Osteoblast (primary cell): ENCODE measurements at places on chromosomes 4 and X. TPM values are rescaled to one million over a fixed set of nuclear protein-coding genes. Genes with fewer than 3 reads are reported as not detected.

- DNase-seq: peak; percentile 81
Observed at GRCh38 chr4:3824521-3825270, 58.5 kb downstream of the ADRA2C start.

DNA sequence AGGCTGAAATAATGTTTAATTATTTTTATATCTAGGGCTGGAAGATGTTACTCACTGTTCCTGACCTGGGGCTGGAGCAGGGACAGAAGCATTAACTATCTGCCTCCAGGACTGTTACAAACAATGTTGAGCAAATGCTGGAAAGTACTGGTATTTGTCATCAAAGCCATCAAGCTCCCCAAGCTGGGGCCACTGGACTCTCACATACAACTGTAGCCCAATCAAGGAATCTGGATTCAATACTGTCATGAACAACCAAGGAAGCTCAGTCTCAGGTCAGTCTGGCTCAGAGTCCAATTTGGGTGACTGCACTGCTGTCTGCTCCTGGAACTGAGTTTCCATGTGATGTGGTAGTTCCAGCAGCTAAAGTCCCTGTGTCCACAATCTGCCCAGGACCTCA is 50.4 kb downstream of the APOO start:
- DNase-seq: peak; percentile 36

DNA sequence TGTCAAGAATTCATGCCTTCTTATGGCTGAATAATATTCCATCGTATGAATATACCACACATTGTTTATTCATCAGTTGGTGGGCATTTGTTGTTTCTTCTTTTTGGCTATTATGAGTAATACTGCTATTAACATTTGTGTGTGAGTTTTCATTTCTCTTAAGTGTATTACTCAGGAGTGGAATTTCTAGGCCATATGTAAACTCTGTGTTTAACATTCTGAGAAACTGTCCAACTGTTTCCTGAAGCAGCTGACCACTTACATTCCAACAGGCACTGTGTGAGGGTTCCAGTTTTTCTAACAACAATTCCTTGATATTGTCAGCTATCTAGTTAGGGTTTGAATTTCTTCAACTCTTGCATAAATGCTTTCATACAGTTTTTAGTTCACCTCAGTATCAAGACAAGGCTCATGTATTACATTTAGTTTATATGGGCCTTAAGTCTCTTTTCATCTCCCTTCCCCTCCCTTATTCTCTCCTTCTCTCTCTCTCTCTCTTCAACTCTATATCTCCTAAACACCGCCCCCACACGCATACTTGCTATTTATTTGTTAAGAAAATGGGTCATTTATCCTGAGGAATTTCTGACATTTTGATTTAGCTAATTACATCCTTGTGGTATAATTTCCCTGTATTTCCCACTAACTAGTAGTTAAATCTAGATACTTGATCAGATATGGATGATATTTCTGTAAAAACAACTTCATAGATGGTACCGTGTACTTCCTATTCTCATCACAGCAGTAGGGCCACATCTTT is 77.4 kb downstream of the WDR19 start:
- no peak for DNase-seq

GRCh38 chr4:98519268-98519977 is 139.0 kb downstream of the TSPAN5 start:
- no peak for DNase-seq

DNA sequence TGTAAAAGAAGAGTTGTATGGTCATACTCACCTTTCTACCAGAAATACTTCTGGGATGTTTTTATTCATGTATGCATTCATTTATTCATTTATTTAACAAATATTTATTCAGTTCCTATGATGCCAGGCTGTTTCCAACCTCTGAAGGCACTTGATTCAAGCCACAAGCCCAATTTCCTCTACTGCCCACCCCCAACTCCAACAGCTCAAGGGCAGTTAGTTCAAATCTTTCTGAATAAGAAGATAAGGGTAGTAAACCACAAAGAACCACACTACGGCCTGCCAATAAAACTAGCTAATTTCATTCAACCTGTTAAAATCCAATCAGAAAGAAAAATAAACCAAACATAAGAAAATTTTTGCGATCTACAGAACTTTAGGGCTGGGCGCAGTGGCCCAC is 31.2 kb downstream of the LRBA start:
- no peak for DNase-seq

GRCh38 chrX:53048169-53049126 is at the start of gene GPR173:
Gene GPR173 (plus strand): TSS chrX:53048789. CDS start chrX:53076622, 27,833 bp downstream.
- peak; percentile 93 for DNase-seq

- no peak for DNase-seq
Observed at GRCh38 chrX:120732879-120733278, 103.0 kb upstream of the C1GALT1C1 start.

DNA sequence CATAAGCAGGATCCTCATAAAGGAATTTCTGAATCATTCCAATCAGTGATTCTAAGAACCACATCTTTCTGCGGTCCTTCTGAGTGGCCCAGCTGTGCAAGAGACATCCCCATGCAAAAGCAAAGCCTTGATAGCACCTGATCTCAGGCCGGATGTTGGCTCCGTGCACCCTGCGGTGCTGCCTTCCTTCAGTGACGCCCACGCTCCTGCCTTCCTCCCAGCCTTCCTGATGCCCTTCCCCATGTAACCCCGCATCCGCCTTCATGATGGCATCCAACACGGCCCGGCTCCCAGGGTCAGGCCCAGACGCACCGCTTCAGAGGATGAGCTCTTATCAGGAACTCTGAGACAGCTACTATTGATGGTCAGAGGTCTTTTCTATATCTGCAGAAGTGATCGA is 20.4 kb upstream of the CYP4V2 start:
- no peak for DNase-seq

- DNase-seq: peak; percentile 5
Observed at GRCh38 chrX:7545564-7545963, 297.4 kb upstream of the VCX start.

GRCh38 chr4:107689912-107690587 is 30.0 kb downstream of the PAPSS1 start:
- peak; percentile 84 for DNase-seq

DNA sequence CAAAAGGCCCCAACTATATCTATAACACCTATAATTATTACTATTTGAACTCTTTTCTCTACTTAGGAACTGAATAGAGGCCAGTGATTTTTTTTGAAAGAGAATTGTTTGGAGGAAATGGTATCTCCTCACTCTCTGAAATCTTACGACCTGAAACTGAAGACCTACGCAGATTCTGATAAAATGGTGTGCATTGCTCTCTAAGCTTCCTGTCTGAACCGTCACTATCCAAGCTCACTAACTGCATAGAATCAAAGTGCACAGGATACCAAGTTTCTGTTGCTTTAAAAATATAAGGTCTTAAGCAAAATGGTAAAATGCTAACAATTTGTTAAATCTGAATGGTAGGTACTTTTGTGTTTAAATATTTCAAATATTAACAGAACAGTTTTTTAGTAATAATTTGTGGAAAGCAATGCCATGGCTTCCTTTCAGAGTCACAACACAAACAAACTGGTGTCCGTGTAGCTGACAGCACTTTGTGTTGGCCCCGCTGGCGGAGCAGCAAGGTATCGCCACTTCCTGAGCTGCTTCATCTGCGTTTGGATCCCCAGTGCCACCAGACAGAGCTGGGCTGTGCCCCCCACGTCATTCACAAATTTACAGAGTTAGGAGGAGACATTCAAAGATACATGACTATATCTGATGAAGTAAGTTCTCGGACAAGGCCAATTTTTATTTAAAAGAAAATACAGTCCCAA is 313.9 kb downstream of the FBXW7 start:
- DNase-seq: no peak

GRCh38 chr4:3835527-3836405 is 69.6 kb downstream of the ADRA2C start:
- peak; percentile 50 for DNase-seq

Gene TCEAL7
- total RNA-seq: 6.5 and 10.0 TPM in 2 replicates

Gene OTC
- total RNA-seq: not detected in 2 replicates

Gene CSN1S1
- total RNA-seq: not detected in 2 replicates

Gene FRG1
- total RNA-seq: 31.5 and 35.7 TPM in 2 replicates

Gene KLHL13
- total RNA-seq: 10.3 and 13.8 TPM in 2 replicates
